ENCODE measurements at places on chromosomes 1 and 21.

- DNase-seq, result no peak
These were observed 51.7 kb downstream of the PCNT start for GRCh38 chr21:46375560-46376230.

GRCh38 chr1:162552684-162553252 lies 8.8 kb upstream of the UAP1 start:
- no peak for DNase-seq

DNA sequence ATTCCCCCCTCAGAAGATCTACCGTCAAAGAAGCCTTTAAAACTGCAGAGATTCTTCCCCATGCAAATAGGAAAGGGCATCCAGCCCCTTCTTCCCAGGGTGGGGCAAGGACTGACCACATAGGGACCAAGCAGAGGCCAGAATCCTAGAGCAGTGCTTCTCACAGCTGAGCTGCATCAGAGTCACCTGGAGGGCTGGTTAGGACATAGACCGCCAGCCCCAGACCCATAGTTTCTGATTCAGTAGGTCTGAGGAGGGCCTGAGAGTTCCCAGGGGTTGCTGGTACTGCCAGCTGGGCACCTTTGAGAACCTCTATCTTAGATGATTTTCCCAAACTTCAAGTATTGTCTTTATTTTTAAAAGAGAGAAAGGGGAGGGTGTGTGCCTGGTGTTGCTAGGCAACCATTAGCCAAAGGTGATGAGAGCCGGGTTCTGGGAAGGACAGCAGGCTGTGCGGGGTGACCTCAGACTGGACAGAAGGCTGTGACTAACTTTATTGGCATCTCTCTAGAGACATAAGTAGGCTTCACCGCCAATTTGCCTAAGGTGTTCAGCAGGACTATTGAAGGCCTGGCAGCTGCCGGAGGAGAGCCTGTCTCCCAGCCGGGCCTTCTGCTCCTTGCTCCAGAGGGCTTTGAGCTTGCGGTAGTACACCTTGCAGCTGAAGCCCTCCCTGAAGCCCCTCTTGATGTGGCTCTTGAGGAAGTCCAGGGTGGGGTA lies 3.0 kb downstream of the SPATA46 start:
- DNase-seq, result no peak

GRCh38 chr1:45809761-45810160 lies 6.3 kb downstream of the MAST2 start:
- DNase-seq, result no peak

DNA sequence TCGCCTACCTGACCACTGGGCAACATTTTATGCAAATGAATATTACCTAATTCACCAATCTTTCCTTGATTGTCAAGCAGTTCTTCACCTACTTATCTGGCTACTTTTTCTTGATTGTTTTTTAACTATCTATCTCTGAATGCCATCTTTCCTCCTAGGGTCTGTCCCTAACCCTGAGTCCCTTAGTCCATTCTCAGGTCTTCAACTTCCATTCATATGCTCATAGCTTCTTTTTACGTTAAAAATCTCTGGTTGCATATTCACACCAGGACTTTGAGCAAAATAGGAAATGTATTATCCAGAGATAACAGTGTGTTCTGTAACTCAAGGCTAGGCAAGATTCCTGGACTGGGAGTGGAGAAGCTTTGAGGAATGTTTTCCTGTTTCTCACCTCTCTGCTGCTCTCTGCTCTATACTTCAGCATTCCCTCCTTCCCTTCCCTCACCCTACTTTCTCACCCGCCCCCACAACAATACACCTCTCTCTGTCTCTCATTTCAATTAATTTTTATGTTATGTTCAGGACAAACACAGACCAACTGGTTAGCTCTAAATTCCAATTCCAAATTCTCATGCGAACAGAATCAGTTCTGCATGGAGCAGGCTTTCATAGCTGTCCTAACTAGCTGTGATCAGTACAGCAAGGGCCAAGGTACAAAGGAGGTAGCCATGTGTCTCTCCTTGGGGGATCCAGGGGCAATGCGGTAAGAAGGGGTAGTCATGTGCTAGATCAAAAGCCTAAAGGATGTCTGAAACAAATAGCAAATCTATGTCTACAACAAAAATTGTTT lies 278.4 kb downstream of the USH2A start:
- DNase-seq, result no peak

- DNase-seq, result no peak
These were observed 361.1 kb downstream of the TGFB2 start for GRCh38 chr1:218705911-218706893.

DNA sequence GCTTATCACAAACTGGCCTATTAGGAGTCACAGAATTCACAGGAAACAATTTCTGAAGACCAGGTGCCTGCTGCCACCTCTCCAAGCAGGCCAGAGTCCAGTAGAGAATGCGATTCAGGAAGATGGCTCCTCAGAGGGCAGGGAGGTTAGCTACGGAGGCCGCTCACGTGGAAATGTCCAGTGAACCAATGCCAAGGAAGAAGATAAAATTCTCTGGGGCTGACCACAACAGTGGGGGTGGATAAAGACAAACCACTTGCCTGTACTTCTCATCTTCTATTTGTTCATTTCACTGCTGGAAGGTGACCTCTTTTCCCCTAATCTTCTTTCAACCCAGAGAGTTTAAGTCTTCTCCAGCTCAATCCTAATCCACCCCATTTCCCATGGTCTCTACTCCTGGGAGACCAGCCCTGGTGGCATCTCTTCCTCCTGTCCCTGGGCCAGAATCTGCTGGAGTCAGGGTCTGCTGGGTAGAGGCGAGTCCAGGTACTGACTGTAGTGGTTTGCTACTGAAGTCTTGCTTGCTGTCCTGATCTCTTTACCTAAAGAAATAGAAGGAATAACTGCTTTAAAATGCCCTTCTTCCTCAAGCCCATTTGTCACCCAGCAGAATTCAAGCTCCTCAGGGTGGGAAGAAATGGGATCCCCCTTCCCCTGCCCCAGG lies 3.2 kb downstream of the PSRC1 start:
- no peak for DNase-seq

DNA sequence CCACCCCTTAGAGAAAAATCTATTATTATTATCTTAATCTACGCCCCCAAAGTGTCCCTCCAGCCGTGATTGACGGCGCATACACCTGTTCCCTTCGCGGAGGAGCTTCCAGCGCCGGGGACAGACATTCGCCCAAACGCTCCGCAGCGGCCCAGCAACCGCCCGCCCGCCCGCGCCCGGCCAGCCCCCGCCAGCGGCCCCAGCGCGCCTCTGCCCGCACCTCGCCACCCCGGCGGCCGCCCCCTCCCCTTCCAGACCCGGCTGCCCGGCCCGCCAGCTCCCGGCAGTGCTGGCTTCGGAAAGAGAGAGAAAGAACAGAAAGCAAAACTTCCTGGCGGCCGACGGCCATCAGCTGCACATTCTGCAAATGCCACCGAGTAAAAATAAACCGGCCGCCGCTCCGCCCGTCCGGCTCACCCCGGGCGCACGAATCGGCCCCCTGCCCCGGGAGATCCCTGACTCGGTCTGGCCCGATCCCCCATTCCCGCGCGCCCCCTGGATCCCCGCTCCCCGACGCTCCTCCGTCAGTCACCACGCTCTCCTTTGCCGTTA lies 1.6 kb downstream of the CASZ1 start:
- no peak for DNase-seq
